ENCODE measurements at places on chromosomes 2 and 18.

DNA sequence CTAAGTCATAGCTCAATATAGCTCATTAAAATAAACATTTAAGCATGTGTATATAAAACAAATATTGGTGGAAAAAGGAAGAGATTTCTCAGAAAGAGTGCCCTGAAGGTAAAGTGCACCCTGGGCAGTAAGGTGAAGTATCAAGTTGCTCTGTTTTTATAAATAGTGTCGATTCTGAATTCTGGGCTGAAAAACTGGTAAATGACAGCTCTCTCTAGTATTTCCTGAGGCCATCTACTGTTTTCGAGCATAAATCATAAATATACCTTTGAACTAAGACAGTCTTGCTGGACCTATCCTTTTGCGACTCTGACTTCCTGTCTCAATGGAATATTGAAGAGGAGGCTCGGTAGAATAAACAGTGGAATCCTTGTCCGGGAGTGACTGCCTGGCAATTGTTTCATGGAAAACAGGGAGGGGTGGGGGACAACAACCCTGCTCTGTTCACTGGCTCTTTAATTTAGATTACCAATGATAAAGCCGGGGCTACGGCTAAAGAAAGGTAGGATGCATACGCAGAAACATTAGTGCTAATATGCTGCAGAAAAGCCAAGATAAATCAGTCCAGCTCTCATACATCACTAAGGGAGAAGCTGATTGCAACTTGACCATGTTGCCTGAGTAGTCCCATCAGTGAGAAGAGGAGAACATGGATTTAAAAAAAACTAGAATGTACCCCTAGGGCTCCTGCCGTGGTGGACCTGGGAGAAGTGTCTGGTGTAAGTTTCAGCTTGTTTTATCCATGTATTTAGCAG, 124.1 kb downstream of the RAPGEF4 start:
- DNase-seq, result no peak

DNA sequence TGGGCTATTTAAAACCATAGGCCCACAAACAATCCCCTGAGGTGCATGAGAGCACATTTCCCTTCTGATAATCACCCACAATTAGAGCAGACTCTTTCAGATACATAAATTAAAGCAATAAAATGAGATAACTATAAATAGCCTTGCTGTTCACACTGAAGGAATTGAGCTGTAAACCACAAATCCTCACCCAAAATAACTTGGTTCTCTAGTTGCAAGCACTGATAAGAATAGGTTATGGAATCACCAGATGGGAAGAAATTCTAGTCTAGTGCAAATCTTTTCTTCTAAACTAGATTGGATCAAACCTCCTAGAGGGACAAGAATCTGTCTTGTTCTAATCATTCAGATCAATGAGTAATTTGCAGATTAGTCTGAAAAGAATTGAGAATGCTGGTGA, 64.6 kb downstream of the NAB1 start:
- no peak for DNase-seq

DNA sequence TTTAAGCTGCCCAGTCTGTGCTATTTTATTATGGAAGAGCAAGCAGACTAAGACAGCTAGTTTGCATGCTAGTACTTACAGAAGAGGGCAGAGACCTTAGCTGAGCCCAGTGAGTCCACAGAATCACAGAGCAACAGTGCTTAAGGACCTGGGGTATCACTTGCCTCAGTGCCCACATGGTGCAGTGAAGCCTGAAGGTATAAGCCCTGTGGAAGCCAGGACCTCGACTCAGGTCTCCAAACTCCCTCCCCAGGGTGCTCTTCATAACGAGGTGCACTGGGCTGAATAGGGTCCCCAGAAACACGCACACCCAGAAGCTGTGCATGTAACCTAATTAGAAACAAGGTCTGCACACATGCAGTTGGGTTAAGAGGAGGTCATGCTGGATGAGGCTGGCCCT, 718.1 kb downstream of the GALR1 start:
- no peak for DNase-seq

DNA sequence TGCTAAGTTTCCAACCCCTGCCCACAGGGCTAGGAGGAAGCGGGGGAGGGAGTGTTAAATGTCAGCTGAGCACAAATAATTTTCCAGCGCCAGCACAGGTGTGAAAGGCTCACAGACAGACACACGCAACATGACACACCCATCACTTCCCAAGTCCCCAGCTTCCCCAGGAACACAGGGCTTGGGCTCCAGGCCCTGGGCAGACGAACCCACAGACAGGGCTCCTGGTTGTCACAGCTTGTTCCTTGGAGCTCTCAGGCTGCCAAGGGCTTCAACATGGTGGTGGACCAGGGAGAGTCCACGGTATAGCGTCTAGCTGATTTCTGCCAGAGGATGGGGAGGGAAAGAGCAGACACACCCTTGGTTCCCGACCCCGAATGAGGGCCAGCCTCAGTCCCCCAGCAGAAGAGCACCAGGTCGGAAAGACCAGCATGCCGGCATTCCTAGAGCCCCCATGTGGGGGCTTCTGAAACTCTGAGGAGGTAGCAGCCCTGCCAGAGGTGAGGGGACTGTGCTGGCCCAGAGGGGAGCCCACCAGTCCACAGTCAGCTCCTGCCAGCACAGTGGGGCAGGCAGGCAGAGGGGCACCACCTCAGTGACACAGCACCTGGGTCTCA, 1.9 kb downstream of the DUSP2 start:
- peak; percentile 11 for DNase-seq

- no peak for DNase-seq
Measured at GRCh38 chr2:6589150-6589549, 276.6 kb downstream of the CMPK2 start.

DNA sequence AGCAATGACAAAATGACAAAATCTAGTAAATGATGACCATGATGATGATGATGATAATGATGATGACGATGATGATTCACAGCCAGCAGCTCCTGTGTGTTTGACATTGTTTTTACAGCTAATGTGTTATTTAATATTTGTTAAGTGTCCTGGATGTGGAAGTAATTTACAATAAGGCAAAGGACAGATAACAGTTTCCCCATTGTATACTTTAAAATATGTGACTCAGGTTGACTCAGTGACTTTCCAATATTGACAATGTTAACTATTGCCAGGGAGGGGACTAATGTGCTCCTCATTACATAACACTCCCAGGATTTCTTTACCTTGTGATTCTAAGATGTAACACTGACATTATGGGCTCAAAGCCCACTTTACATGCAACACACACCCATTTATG, 602.2 kb downstream of the FBXO15 start:
- DNase-seq, result no peak

DNA sequence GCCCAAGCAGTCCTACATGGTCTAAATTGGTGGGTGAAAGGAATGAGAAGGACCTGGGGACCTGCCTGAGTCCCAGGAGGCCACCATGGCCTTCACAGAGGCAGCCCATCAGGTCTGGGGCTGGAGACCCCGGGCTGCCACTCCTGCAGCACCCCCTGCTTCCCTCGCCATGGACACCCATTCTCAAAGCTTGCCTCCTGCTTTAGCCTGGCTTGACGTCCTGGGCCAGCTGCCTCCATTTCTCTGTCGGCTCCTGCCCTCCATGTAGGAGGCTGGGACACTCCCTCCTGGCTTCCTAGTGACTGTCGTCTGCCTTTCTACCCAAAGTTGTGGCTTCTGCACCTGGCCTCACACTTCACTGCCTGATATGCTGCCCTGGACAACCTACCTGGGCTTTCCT, 198.6 kb downstream of the FAM210A start:
- no peak for DNase-seq
